CD4-positive, alpha-beta memory T cell (primary cell): ENCODE measurements at places on chromosomes 5 and 9.

- no peak for DNase-seq
Measured at GRCh38 chr5:170216257-170216864, 16.4 kb upstream of the C5orf58 start.

GRCh38 chr5:123429221-123429954, 6.2 kb upstream of the CEP120 start:
- DNase-seq, result no peak

GRCh38 chr9:135037521-135038250, 49.8 kb upstream of the OLFM1 start:
- no peak for DNase-seq

- no peak for DNase-seq
Measured at GRCh38 chr9:112841261-112841660, 49.4 kb downstream of the SLC46A2 start.

DNA sequence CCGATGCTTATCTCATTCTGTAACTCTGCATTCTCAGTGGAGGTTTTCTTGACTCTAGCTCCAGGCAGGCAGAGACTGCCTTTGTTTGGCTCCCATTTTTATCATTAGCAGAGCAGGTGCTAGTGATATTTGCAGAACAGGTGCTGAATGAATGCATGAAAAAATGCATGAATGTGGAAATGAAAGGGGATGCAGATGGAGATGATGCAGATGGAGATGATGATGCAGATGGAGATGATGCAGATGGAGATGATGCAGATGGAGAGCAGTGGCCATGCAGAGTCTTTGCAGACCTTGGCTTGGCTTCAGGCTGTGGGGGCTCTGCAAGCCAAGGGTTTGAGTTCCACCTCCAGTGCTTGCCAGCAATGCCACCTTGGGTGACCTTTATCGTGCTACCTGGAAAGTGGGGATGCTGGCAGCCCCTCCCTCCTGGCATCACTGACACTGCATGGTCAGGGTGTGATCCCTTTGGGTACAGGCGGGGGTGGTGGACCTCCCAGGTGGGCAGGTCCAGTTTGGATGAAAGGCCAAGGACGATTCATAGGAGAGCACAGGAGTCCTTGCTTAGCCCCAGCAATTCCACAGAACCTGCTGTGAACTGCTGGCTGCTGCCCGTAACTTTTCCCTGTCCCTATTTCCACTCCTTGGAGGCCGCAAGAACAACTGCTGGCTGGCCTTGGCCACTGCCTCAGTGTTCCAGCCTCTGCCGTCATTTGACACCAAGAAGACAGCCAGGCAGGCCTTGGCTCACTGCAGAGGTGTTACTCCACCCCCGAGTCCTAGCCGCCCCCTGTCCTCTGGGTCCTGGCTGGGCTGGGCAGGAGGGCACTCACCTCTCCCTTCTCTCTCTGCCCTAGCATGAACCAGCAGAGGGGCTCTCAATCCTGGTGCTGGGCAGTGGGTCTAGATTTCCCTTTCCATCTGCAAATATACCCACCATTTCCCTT, 33.0 kb downstream of the ERGIC1 start:
- no peak for DNase-seq

- no peak for DNase-seq
Measured at GRCh38 chr9:17401858-17402257, 177.0 kb upstream of the SH3GL2 start.

DNA sequence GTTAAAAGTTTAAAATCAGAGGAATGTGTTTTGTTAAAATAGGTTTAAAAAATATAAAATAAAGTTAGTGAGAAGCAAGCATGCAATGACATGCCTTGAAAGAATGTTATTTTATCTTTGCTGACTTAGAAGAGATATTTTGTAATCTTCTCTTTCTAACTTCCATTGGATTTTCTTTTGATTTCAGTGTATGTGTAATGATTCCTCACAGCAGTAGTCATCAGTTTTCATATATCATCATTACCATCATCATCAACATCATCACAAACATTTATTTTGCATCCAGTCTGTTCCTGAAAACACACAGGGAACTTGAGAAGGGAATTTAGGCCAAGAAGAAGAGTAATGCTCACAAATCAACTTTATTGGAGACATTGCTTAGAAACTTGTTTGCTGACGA, 699.6 kb downstream of the TAF11L14 start:
- no peak for DNase-seq

DNA sequence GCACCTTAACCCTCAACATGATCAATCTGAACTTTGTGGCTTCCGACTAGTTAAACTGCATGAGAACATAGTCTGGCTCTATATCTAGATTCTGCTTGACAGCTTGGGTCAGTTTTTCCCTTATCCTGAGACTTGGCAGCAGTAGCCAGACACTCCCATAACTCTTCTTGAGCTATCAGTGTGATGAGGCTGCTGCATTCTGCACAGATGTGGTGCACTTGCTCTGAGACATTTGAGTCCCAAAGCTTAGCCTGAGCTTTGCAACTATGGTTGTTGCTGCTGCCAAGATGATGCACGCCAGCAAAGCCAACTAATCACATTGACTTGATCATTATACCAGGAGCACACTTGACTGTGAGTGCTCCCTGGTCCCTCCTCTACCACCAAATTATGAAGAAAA, 36.2 kb downstream of the MOCS2 start:
- DNase-seq, result no peak

DNA sequence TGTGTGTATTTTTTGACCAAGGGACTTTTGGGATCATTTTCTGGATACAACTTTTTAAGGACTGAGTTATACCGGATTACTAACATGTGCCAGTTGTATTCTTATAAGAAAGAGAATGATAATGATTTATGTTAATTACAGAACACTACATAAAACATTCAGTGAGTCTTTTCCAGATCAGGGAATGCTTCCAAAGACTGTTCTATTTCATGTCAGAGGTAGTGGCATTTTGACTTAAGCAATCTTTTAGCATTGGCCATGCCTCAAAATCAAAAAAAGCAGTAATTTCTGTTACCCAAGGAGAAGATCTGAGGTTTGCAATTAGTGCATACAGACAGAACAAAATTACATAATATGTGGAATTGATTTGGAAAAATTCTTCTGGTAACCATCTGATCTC, 413.0 kb upstream of the CDH9 start:
- no peak for DNase-seq
